Stimulated activated CD4-positive, alpha-beta T cell treated with anti-CD3 and anti-CD28 coated beads, Interleukin-1b, Interleukin-23, amount 100 ng/mL, for 24 hours (primary cell): ENCODE measurements at places on chromosomes 5 and 9.

DNA sequence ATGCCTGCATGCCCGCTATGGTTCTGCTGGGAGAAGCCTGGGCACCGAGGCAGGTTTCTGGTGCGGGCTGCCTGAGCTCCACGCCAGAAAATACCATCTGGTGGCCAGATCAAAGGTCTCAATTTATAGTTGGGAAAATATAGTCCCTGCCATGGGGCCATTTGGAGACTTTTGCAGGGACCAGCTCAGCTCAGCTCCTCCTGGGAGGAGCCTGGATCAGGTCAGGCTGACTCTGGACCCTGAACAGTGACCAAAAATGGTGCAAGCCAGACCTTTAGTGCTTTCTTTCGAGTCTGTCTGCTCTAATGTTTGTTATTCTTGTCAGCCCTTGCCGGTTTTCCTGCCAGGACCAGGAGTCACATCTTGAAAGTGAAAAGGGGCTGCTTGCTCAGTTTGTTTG is 31.8 kb downstream of the HMCN2 start:
- DNase-seq: no peak

DNA sequence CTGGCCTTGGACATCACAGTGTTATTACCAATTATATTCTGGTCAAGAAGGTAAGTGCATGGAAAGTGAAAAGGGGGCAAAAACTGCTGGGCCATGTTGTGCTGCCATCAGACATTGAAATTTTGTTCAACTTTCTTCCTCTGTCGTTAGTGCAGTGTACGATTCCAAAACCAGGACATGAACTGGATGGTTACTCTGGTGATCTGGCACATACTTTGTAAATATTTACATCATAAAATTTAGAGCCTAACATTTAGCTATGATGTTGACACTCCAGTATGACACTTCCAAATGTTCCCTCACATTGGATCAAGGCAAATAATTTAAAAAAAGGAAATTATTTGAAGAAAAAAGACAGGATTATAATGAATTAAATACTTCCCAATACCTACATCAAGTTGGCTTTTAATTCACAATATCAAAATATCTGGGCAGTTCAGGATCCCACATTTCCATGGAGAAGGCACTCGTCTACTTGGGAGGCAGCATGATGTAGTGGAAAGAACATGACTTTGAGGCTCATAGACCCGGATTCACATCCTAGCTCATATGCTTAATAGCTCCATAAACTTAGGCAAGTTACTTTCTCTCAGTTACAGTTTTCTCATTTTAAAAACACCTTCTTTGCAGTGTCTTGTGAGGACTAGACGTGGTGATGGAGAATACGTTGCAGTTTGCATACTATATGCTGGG is 342.5 kb upstream of the MPDZ start:
- DNase-seq: no peak

DNA sequence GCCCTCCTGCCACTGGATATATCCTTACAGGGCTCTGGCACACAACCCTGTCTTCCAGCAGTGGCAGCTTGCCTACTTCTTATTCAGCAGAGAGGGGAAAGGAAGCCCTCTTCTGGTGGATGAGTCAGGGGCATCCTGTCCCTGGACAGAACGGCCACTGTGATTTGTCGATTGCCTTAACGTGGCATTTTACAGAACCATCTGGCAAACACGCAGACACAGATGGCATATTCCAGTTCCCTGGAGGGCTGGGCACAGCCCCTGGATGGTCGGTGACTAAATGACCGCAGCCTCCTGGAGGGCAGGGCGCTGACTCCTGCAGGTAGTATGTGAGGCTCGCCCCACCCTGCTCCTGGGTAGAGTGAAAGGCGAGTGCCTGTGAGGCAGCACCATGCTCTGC is 62.1 kb downstream of the DCP2 start:
- no peak for DNase-seq

GRCh38 chr5:134178096-134178419 is 1.3 kb upstream of the SKP1 start:
- DNase-seq: no peak

- no peak for DNase-seq
These were observed 20.3 kb downstream of the LPCAT1 start for GRCh38 chr5:1503241-1504068.

- DNase-seq: no peak
These were observed 44.9 kb upstream of the CDH18 start for GRCh38 chr5:20032896-20033295.

DNA sequence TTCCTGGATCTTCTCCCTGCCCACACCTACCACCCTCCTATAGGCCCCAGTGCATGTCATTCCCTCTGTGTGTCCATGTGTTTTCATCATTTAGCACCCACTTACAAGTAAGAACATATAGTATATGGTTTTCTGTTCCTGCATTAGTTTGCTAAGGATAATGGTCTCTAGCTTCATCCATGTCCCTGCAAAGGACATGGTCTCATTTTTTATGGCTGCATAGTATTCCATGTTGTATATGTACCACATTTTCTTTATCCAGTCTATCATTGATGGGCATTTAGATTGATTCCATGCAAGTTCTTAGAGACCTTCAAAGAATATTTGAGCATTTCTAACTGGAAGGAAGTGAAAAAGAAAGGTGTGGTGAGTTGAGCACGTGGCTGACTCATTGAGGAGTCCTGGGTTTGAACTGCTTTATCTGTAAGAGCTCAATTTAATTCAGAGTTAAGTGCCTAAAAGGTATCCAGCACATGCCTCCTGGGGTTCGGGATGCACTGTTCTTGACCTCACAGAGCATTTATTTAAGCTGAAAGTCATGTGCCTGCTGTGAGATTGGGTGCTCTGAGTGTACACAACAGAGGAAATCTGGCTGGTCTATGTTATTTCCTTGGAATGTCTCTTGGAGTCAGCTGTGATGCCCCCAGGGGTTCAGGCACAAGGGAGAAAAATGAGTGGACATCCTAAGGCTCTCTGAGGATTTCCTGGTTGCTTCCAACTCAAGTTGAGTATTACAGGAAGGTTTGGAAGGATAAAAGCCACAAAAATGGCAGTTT is 56.4 kb downstream of the SH3GL2 start:
- DNase-seq: no peak

GRCh38 chr9:123997665-123998277 is 13.8 kb upstream of the LHX2 start:
- no peak for DNase-seq

- DNase-seq: no peak
These were observed 116.1 kb upstream of the TAF11L2 start for GRCh38 chr5:17381932-17382331.

DNA sequence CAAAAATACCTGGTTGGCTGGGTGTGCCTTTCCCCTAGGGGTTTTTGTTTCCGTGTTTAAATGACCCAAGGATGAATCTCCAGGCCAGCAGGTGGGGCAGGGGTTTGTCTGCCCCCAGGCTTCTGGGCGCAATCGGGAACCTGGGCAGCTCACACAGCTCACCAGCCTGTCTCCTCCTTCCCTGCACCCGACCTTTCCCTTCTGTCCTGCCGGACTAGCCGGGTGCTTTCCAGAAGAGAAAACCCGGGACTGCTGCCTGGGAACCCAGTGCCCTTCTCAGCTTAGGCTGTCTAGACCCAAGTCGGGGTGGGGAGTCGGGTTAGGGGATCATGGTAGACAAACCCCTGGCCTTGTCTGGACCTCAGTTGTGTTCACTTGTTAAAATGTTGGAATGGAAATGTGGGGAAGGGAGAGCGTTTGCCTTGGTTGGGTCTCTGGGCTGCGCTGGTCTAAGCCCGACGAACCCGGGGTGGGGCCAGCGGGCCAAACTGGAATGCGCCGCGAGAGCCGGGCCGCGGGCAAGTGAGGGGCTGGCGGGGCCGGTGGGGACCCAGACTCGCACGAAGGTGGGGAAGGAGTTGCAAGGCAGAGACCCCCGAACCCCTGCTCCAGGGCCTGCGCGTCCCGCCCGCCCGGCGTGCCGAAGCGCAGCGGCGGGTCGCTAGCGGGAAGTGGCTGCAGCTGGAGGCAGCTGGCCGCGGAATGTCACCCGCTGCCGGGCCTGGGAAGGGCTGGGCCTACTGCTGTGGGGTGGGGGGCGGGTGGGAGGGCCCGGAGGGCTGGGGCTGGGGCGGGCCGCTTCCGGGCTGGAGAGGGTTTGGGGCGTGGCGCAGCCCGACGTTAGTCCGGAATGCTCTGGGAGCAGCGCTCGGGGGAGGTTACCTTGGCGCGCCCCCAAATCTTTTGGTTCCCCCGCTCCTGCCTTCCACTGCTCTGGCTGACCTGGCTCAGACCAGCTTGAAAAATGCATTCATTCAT is 84.6 kb downstream of the DAB2IP start:
- no peak for DNase-seq

- no peak for DNase-seq
These were observed 767 bp upstream of the ZDHHC11 start for GRCh38 chr5:851553-851952.

DNA sequence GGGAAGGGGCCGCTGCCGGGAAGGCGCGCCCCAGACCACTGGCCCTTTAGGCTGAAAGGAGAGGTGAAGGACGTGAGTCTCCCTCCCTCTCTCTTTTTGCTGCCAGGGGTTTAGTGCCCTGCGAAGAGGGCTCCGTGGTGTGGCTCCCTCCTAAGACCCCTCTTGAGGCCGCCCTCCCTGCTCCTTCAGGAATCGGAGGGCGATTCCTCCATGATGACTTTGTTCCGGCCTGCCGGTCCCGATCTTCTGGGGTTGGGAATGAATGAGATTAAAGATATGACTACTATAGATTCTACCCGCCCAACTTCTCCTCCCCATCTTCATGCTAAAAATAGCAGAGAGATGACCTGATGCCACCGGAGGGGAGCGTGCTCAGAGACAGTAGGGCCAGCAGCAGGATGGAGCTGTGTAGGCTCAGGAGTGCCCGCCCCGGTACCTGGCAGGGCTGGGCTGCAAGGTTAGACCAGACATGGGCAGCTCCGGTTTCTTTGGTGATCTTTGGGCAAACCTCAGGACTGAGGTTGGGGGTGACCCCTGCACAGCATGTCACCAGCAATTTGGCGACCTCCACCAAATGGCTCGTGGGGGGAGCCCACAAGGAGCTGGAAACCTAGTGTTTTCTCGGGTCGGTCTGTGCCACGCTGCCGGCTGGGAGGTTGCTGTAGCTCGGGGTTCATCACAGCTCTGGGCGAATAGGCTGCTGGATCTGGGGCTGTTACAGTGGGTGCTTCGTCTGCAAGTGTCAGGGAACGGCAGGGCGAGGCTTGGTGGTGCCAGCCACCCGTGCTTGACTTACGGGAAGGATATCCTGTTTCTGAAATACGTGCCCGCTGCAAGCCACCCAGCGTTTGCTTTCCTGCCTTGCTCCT is 1.7 kb downstream of the OLFM1 start:
- no peak for DNase-seq

DNA sequence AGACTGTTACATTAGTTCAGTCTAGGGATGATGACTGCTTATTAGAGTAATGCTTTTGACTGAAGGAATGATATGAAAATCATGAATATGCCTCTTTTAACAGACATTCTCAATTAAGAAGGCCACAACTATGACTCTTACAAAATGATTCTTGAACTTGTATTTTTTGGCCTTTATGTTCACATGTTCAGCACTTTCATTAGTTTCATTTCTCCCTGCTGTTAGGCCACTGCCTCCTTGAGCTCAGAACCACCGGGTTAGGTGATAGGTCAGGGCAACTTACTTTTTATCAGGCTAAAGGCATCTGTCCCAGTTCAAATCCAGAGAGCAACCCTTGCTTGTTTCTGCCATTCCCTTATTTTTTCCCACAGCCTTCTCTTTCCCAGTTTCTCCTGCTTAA is 235.2 kb upstream of the ELL2 start:
- DNase-seq: no peak

- no peak for DNase-seq
These were observed 50.6 kb downstream of the RASEF start for GRCh38 chr9:83012168-83012921.

DNA sequence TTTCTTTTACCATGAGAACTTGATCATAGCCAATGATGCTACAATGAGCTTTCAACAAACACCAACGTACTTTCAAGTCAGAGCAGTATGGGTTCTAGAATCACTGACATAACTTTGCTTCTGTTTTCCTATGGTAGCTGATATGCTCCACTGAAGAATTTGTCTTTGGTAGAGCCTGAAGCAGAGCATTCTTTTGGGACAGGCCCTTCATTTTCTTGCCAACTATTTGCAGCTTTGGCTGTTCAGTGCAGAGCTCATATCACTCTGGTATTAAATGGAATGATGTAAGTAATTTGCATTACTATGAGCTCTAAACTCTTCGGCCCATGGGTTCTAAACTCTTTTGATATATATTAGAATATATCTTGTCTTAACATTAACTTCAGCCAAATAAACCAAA is 51.8 kb upstream of the APC start:
- DNase-seq: no peak

DNA sequence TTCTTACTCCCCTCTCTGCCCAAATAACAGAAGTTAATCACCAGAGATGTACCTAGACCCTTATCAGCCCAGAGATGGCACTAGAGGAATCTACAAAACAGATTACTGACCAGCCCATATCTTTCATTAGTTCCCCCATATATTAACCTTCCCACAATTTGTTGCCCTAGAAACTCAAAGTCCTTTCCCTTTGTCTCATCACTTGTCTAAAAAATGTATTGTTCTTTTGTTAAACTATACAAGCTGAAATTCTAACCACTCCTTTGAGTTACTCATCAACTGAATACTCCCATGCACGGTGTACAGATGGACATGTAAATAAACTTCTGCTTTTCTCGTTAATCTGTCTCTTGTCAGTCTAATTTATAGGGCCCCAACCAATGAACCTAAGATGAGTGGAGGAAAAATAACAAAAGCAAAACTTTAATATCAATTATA is 130.9 kb downstream of the CCDC192 start:
- DNase-seq: no peak

DNA sequence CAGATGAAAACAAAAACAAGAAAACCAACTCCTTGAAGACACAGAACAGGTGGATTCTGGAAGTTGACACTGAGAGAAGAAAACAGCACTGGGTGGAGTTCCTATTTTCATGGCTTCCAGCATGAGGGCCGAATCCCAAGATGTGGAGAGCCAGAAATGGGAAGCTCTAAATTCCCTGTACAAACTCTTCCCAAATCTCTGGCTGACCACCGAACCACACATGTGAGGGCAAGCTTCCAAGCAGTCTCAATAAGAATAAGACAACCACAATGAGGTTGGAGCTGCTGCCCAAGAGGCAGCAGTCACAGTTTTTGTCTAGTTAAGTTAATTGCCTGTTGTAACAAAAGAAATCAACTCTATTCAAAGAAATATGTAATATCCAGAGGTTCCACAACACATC is 339.3 kb upstream of the SLC30A5 start:
- DNase-seq: no peak

GRCh38 chr9:95024097-95024671 is 293.3 kb downstream of the FANCC start:
- no peak for DNase-seq

- no peak for DNase-seq
These were observed 36.7 kb downstream of the RFK start for GRCh38 chr9:76357555-76357954.

- no peak for DNase-seq
These were observed 250.8 kb downstream of the ZSWIM6 start for GRCh38 chr5:61582887-61583286.

- DNase-seq: no peak
These were observed 19.5 kb upstream of the ARSI start for GRCh38 chr5:150322202-150322601.
